ENCODE measurements at places on chromosomes 11 and 22.

DNA sequence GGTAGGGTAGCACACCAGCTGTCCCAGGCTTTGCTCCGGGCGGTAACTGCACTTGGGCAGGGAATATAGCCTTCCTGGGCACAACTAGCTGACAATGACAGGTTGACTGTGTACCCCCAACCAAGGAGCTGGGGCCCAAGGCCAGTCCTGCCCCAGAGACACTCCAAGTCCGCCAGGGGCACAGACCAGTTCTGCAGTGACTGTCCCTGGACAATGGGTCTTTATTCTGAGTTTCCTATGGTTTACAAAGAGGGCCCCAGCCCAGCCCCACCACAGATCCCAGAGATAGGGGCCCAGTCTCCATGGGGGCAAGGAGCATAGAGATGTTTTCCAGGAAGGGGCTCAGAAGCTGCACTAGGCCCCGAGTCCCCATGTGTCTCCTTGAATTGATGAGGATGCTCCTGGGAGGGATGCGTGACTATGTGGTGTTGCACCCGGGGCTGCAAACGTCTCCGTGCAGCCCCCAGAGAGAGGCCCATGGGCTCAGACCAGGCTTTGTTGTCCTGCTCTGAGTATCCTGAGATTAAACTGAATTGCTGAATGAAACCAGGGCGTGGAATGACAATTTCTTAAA is 48.4 kb downstream of the CD6 start:
- DNase-seq = no peak

DNA sequence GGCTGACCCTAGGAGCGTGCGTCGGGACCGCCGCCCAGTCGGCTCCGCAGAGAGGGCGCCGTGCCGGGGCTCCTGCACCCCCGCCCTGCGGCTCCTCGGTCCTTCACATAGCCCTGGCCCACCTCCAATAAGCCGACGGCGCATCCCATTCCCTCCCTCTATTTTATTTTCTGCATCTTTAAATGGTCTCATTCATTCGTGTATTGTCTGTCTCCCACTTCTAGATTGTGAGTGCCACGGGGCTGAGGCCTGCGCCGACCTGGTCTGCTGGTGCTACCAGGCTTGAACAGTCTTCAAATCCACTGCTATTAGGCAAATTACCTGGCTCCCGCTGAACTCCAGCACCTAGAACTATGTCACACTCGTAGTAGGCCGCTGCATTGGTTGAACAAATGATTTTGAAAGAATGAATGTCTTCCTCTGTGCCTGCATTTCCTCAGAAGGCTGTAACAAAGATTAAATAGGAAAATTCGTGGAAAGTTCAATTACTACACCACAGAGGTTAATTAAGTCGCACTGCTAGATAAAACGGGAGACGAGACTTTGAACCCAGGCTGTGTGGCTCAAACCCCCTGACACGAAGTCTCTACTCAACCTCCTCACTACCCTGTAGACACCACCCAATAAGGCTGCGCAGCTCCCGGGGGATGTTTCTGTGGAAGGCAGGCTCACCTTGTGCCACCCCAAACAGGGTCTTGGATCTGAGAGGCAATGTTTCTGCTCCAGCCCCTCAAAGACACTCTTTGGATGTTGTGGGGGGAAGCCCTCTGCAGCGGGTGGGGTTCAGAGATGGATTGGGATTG is 1.2 kb upstream of the PPP1R14B start:
- DNase-seq = no peak

- DNase-seq = no peak
Observed at GRCh38 chr11:112253605-112254242, 6.9 kb downstream of the PLET1 start.

DNA sequence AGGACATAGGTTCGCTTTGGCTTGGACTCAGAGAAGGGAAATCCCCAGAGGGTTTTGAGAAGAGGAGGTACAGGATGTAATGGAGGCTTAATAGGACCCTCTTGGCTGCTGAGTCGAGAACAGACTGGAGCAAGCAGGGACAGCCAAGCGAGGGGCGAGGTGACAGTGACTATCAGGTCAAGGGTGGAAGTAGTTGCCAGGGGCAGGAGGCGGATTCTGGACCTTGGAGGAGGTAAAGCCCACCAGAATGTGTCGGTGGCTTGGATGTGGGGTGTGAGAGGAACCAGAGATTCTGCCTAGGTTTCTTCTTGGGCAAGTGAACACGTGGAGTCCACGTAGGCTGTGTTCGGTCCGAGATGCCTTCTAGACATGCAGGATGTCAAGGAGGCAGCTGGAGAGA is 4.4 kb downstream of the TRMT112 start:
- no peak for DNase-seq

DNA sequence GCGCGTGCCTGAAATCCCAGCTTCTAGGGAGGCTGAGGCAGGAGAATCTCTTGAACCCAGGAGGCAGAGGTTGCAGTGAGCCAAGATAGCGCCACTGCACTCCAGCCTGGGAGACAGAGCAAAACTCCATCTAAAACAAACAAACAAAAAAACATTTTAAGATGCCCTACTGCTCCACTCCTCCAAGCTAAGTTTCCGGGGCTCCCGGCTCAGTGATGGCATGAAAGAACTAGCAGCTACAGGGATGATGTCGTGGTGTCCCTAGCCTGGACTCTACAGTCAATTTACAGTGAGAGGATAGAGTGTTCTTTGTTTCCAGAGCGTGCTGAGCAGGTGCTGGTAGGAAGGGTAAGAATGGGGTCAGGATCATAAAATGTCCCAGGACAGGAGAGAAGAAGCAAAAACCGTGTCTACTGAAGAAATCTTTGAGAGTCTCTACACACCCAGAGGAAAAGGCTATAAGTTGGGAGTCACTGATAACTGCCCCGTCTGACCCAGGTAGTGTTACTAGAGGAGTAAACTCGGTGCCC is 1.2 kb upstream of the ZBTB3 start:
- no peak for DNase-seq

GRCh38 chr11:47852053-47852452 is 3.9 kb upstream of the NUP160 start:
- no peak for DNase-seq

DNA sequence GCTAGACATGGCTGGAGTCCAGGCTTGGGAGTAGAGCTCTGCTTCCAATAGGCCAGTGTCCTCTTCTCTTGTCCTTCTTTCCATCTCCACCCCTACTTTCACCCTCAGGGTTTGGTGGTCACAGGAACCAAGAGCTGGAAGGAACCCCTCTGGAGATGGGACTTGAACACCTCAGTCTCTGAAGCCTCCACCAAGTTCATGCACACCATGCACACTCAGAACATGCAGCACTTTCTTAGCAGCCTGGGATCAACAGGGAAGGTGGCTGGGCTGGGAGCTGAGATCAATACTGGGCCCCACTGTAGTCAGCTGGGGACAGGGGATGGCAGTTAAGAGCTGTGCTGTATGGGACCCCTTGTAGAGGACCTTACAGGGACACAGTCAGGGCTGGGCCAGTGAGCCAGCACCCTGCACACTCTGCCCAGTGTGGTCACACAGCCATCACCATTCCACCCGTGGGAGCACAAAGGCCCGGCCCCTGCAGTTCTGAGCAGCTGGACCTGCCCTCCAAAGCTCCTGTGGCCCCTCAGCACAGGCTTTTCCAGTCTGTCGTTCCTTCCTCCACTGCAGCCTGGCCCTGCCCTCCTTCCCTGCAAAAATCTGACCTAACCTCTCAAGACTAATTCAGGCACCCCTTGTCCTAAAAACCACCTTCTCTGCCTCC is 47.7 kb downstream of the GAB4 start:
- no peak for DNase-seq

GRCh38 chr11:27153136-27153535 is 112.5 kb downstream of the BBOX1 start:
- no peak for DNase-seq

DNA sequence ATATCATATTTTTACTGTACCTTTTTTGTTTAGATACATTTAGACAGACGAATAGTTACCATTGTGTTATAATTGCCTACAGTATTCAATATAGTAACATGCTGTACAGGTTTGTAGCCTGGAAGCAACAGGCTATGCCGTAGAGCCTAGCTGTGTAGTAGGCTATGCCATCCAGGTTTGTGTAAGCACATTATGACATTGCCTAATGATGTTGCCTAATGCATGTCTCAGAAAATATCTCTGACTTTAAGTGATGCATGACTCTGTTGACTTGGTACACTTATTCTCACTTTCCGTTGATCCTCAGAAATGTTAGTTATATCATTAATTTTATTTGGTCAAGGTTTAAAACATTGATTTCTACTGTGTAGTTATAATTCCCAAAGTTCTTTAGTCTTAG is 39.9 kb downstream of the OR2AT4 start:
- DNase-seq = no peak

DNA sequence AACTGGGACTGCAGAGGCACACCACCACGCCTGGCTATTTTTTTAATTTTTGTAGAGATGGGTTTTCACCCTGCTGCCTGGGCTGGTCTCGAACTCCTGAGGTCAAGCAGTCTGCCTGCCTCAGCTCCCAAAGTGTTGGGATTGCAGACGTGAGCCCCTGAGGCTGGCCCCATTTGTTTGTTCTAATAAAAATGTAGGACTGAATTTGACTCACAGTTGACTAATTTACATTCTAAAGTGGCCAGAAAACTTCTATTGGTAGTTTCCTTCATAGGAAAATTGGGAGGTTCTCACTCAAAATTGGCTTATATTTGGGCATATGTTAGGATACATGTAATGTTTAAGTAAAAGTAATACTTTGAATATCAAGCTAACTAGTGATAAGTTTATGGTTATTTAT is 35.0 kb downstream of the PPFIA1 start:
- DNase-seq = no peak

DNA sequence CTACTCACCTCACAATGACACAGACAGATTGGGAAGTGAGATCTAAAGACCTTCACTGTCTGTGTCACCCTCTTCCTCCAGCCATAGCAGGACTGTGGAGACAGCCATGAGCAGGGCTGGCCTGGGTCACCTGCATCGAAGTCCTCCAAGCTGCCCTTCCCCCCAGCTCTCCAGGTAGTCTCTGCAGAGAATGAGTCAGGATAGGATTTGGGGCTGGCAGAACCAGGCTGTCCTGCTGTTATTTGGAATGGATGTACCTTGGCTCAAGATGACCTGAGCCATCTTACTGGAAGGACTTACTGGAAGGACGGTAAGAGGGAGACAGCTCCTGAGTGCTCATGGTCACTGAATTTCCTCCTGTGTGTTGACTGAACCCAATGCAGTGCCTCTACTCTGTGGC is 29.2 kb downstream of the GGTLC2 start:
- DNase-seq = no peak

All from naive B cell (primary cell).